Activated CD8-positive, alpha-beta memory T cell treated with anti-CD3 and anti-CD28 coated beads, Interleukin-2, amount 50 U/mL, for 4 hours (primary cell): ENCODE measurements at places on chromosomes 12 and 14.

- no peak for DNase-seq
These were observed 20.5 kb downstream of the WBP11 start for GRCh38 chr12:14782756-14783155.

DNA sequence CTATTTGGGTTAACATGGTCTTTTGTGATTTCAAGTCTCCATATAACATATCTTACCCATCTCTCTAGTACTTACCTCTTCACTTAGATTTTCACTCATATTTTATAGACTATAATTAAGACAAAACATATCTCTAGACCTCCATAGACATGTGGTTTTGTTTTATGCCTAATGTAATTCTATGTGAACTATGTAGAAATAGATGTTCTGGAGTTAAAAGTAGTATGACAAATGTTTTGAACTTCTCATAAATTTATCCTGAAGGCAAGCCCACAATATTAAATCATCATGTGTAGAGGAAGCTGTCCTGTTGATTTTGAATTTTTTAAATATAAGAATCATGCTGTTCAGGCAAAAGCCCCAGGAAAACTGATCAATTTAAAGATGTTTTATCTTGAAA is 169.2 kb downstream of the SYT1 start:
- no peak for DNase-seq

DNA sequence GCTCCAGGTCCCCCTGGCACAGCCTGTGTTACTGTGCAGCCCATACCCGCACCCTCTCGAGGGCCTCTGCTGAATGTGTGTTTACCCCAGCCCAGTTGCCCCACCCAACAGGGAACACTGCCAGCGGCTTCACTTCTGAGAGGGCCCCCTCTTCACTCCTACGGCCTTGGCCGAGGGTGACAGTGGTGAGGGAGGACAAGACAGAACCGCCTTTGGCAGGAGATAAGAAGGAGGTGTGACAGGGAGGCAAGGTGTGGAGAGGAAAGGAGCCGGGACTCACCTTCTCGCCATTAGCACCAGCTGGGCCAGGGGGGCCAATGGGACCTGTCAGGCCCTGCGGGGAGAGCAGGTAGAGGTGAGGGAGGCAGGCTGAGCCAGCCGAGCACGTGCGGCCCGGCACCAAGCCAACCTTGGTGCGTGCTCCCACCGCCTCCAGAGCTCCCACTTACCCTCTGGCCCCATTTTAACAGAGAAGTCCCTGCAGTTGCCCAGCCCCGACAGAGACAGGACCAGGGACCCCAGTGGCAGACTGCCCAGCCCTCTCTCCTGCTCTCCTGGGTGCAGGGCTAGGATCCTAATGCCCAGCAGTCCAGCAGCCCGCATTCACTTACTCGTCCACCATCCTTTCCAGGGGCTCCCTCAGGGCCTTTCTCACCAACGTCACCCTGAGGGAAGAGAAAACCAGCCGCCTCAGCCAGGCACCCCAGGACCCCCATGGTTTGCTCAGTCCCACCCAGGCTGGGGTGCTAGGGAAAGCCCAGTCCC is 18.3 kb downstream of the TMEM106C start:
- no peak for DNase-seq

- no peak for DNase-seq
These were observed 454.4 kb downstream of the FUT8 start for GRCh38 chr14:65866886-65867285.

DNA sequence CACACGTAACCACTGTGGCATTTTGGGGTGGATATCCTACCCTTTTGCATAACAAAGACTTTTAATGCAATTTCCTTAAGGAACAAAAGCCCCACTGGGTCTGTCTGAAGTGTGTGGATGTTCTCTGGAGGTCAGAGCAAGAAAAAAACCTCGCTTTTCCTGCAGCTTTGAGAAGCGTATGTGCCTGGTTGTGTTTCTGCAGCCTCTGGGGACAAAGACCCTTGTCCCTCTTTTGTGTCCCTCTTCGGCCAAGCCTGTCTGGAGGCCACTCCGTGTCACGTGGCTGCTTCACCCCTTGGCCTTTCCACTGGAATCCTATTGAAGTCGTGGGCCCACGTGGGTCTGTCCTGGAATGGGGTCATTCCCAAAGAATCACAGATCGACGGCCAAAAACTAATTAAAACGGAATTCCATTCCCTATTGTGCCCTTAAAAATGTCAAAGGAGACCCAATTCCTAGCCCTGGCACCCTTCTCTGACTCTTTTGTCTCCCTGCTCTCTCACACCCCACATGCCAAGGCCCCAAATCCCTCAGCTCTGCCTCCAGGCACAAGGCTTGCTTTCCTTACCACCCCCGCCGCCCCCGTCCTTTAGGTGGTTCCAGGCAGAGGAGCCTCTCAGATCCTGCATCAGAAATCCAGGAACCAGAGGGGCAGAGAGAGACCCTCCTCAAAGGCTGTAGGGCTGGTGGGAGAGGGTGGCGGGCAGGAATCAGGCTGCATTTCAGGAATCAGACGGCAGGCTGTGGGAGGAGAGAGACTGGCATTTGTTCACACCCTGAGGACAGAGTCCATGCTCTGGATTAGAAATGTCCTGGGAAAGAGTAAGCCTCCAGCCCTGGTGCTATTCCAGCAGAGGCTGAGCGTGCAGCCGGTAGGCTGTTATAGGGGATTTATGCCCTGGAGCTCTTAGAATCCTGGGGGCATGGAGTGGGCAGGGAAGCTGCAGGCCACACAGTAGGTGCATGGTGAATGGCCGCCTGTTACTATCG is 12.6 kb upstream of the CYP46A1 start:
- DNase-seq, result no peak

DNA sequence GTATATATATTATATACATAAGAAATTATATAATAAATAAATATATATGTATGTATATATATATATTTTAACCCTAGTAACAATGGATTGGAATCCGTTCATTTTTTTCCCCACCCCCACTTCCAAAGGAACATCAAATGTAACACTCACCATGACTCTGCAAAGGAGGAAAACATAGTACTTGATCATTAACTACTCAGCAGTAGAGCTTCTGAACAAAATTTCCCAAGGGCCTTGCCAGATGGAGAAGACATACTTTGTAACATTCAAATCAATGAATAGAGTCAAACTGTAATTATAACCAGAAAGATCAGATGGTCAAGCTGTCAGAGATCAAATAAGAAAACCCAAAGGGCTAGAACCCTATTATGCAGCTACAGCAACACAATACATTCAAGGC is 126.0 kb upstream of the CNTN1 start:
- no peak for DNase-seq

DNA sequence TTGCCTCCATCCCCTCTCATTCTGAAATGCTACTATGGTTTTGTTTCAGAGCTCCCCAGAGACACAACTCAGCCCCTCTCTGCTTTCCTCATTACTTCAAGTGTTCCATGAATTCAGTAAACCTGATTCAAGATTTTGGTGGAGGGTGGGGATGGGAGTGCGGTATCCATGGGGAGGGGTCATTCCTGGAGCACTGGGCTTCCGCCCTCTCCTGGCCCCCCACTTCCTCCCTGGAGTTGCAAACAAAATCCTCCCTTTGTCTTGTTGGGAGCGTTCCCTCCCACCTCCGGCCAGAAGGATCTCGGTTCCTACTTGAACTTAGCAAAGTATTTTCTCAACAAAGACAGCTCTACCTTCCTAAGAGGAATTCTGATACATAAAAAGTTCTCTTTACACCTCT is 71.8 kb upstream of the LTA4H start:
- DNase-seq, result no peak

GRCh38 chr12:54126029-54126695 is 62.6 kb downstream of the SMUG1 start:
- no peak for DNase-seq

- peak; percentile 70 for DNase-seq
These were observed 86.6 kb downstream of the KDM2B start for GRCh38 chr12:121494093-121494787.

DNA sequence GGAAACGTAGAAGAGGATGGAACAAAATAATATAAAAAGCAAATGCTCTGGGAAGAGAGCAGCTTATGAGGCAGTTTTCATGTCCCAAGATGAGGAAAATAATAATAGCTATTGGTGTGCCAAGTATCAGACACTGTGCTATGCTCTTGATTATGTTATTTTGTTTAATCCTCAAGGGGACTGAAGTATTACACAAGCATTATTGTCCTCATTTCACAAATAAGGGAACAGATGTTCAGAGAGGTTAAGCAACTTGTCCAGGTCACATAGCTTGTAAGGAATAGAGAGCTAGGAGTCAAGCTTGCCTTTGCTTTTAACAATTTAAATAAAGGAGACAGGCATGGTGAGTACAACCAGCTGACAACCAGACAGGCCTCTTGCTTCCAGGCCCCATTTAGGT is 26.9 kb upstream of the LTBP2 start:
- no peak for DNase-seq

- DNase-seq, result no peak
These were observed 292.6 kb upstream of the SYT1 start for GRCh38 chr12:78571953-78572352.

DNA sequence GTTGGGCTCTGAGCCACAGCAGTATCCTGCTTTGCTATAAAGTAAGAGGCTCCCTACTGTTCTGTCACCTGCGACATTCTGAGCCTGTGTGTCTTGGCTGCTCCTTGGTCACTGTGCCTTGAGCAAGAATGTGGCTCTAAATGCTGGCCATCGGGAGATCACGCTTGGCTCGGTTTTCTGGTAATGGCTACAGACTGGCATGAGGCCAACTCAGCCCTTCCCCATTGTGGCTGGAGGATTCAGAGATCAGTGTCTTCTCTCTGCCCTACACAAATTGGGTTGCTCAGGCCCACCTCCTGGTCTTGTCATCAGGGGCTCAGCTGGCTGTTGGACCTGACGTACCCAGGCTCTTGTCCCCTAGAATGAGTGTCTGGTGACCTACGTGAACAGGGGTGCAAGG is 94.5 kb downstream of the PLXNC1 start:
- DNase-seq, result no peak

DNA sequence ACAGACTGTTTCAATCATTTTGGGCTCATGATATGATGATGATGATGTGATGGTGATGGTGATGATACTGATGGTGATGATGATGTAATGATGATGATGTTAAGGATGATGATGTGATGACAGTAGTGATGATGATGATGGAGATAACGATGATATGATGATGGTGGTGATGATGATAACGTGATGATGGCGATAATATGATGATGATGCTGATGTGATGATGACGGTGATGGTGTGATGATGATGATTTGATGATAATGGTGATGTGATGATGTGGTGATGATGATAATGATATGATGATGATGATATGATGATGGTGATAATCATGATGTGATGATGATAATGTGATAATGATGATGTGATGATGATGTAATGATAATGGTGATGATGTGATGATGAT is 612.6 kb downstream of the AACS start:
- DNase-seq, result no peak
